Endodermal cell (in vitro differentiated cells): ENCODE measurements at places on chromosomes 6 and 20. TPM values are rescaled to one million over a fixed set of nuclear protein-coding genes. Genes with fewer than 3 reads are reported as not detected.

CST5 gene
- total RNA-seq, result not detected in 2 replicates

AIF1 gene
- 0.84 to 1.7 TPM (median 1.4 TPM) in 3 replicates for total RNA-seq

RAET1L gene
- not detected in 2 replicates for total RNA-seq

OLIG3 gene
- total RNA-seq, result not detected in 2 replicates

MYL9 gene
- total RNA-seq, result 264 and 274 TPM in 2 replicates

GRCh38 chr6:33217246-33217645 lies 8.9 kb downstream of the RING1 start:
- no peak for DNase-seq

DNA sequence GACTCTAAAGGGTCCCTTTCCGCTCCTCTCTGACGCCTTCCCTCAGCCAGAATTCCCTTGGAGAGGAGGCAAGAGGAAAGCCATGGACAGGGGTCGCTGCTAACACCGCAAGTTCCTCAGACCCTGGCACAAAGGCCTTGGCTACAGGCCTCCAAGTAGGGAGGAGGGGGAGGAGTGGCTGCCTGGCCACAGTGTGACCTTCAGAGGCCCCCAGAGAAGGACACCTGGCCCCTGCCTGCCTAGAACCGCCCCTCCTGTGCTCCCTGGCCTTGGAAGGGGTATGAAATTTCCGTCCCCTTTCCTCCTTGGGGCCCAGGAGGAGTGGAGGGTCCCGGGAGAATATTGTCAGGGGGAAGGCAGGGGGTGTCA lies 2.7 kb downstream of the VEGFA start:
- peak; percentile 86 for DNase-seq

DNA sequence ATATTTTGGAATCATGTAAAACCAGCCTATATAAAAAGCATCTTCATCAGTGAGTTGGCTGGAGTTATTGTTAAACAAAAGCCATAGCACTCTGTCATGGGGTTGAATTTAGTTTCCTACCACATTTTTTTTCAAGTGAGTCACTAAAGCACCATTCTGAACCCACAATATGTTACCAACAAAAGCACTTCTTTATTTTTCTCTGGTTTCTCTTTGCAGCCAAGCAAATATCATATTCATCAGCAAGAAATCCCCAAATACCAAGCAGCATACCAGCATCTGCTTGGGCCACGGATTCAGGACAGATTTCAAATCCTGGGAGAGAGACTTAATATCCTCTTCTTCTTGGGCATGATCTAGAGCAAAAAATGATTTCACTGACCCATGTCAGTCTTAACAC lies 441.4 kb downstream of the BCKDHB start:
- DNase-seq, result no peak

DNA sequence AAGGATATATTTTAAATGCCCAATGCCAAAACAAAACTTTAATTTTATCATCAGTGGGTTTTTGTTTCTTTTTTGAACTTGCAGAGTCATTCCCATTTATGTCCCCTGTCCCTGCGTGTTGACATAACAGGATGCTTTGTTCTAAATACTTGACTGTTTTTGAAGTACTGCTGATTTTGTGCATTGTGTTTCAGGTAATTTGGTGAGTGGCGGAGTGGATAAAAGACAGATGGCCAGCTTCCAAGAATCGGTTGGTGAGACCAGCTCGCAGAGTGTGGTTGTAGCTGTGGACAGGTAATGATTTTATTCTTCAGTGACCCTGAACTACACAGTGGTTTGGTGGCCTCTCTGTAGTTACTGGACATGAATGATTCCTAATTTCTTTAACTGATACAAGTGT lies 50.5 kb upstream of the CSE1L start:
- DNase-seq, result no peak

DNA sequence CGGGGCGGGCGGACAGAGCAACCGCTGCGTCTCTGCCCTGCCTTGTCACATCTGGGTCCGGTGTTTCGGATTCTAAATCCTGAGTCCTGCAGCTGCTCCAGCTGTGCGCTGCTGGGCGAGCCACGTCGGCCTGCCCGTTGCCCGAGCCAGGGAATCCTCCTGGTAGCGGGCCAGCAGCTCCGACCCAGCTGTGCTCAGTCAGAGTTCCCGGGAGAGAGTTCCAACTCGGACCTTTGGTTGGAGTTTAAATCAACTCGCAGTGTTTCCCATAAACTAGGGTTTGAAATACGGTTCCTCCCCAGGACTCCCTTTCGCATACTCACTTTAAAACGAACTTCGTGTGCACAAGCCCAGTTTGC lies 315 bp upstream of the PDE10A start:
- peak; percentile 82 for DNase-seq

GRCh38 chr6:46799657-46800056 lies 6.5 kb downstream of the MEP1A start:
- DNase-seq, result no peak

DNA sequence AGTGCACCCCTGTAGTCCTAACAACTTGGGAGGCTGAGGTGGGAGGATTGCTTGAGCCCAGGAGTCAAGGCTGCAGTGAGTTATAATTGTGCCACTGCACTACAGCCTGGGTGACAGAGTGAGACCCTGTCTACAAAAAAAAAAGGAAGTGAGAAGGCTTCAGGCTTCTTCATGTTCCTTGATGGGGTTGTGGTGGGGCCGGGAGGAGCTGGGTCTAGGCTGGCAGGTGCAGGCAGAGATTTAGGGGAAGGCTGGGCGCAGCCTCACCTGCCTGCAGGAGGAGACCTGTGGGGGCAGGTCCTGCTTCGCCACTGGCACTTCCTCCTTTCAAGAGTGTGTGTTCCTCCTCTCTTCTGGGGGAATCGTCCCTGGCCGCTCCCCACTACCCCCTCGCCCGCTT lies 63.9 kb downstream of the CHMP4B start:
- no peak for DNase-seq

GRCh38 chr6:77036400-77036799 lies 426.9 kb downstream of the HTR1B start:
- DNase-seq, result no peak

DNA sequence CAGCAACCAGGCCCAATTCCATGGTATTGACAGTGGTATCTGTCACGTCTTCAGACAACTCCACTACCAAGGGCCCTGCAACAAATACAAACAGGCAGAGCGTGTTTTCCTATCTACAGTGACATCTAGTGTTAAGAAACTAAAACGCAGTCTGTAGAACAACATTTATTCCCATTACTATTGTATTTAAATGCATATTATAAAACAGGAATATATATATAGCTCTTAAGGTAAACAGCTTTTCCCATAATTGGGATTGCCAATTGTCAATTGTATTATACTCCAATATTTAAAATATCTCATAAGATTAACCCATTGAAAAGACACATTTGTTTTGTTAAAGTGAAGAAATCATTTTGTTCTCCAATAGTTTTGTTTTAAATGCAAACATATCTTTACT lies 97.2 kb downstream of the KIF16B start:
- no peak for DNase-seq
